ENCODE measurements at places on chromosomes 11 and 22.
A peak's percentile ranks its signal among the peaks of the same experiment; 100 is the strongest.

GRCh38 chr22:48322907-48323306 lies 1504.8 kb downstream of the BRD1 start:
- no peak for DNase-seq

DNA sequence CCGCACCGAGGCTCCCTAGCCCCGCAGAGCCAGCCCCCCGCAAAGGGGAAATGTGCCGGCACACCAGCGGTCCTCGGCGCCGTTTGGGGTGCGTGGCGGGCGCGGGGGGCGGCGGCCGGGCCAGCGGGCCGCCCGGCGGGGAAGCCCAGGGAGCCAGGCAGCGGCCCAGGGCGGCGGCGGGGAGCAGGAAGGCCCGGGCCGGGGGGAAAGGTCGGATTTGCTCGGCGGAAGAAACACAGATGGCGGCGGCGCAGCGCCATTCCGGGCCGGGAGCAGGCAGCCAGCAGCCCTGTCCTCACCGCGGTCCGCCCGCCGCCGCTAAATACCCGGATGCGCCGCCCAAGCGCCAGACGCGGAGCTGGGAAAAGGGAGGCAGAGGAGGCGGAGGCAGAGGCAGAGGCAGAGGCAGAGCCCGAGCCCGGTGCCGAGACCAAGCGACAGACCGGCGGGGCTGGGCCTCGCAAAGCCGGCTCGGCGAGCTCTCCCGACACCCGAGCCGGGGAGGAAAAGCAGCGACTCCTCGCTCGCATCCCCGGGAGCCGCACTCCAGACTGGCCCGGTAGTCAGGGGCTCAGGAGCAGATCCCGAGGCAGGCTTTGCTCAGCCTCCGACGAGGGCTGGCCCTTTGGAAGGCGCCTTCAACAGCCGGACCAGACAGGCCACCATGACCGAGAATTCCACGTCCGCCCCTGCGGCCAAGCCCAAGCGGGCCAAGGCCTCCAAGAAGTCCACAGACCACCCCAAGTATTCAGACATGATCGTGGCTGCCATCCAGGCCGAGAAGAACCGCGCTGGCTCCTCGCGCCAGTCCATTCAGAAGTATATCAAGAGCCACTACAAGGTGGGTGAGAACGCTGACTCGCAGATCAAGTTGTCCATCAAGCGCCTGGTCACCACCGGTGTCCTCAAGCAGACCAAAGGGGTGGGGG lies 2.6 kb upstream of the GCAT start:
- peak; percentile 91 for DNase-seq

DNA sequence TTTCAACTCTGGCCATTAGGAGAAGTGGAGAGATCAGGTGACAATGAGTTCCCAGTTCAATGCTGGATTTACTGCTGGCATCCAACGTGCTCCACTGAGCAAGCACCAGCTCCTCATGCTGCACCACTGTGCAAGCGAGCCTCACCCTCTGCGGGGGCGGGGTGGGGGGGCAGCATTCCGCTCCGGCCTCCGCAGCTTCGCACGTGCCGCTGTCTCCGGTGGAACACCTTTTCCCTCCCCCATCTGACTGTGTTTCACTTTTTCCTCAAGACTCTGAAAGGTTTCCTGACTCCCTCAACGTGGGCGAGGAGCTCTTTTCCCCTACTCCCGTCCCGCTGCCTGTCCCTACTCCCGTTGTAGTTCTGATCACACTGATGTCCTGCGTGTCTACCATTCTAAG lies 835 bp upstream of the RHOD start:
- DNase-seq: no peak

DNA sequence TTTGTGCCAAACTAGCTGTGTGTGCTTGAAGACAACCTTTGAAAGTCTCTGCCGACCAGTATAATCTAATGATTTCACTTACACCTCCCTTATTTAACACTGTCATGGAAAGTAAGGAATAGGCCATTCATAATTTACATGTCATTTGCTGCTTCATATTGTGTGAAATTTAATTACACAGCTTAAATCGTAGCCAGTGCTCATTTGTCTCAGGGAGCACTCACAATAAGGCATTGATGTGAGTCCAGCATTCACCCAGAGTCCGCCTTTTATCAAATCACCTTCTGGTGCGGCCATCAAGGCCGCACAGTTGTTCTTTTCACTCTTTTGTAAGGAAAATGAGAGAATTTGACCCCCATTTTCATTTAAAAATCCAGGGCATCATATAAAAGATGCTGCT lies 46.9 kb downstream of the PAX6 start:
- no peak for DNase-seq

GRCh38 chr22:38921120-38921519 lies 36.3 kb upstream of the APOBEC3A start:
- no peak for DNase-seq

- DNase-seq: no peak
These were observed 29.0 kb downstream of the MACROD1 start for GRCh38 chr11:64136765-64137441.

- peak; percentile 84 for DNase-seq
These were observed 2.0 kb downstream of the MRGPRF start for GRCh38 chr11:69010964-69011623.

DNA sequence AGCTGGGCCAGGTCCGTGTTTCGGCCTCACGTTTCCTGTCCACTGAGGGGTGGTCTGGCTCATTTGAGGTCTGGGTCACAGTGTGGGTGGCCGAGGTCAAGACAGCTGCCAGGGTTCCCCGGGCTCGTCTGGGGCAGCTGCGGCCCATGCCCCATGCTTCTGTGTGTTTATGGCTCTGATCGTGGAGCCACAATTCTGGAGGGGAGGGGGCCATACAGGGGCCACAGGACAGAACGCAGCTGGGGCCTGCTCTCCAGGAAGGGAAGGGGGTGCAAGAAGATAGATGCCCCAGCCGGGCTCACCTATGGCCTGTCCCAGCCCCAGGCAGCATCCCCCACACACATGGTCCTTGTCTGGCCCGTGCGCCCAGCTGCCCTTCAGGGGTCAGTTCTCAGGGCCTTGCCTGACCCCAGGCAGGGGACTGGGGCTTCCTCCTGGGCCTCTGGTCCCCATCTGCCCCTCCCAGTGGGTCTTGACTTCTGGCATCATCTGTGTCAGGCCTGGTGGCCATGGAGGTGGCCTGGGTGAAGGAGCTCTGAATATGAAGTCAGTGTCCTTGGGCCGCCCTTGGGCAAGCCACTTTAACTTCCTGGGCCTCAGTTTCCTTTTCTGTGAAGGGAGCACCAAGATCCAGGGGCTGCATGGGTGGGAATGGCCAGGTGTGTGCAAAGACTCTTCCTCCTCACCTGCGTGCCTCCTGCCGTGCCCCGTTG lies 8.4 kb downstream of the TSPAN32 start:
- no peak for DNase-seq

- DNase-seq: no peak
These were observed 23.0 kb downstream of the LMO2 start for GRCh38 chr11:33868647-33869461.

DNA sequence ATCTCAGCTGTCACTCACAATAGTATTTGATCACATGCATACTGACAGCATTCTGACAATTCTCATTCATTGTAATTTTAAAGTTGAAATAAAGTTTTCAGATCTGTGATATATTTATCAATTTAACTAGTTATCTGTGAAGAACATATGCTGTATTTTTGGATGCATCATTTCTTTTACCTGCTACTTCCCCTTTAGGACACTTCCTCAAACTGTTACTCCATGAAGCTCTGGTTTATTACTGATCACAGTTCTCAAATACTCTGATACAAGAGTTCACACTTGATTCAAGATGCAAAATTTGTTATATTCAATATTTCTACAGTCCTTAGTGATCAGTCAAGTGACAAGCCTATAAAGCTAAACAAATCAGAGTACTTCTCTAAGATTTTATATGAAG lies 1655.2 kb downstream of the LRRC4C start:
- no peak for DNase-seq

DNA sequence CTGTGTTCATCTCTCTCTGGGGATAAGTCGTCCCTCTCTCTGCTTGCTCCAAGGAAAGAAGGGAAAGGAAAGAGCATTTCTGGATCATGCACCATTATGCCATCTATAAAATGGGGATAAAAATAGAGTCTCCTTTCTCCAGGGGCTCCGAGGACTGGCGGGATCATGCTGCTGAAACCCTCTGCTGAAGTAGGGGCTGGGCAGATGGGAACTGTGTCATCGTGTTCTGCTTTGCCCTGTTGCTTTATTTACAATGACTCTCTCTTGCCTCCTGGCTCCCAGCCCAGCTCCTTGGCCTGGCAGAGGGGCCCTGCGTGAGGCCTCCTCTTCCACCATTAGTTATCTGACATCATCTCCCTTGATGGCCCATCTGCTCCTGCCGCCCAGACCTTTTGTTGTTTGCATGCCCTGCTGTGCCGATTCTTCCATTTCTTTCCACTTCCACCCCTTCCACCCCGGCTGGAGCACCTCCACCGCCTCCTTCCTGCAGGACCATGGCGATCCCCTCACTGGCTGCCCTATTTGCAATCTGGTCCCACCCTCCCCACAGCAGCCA lies 200.9 kb downstream of the MYO18B start:
- no peak for DNase-seq

GRCh38 chr11:119594639-119595249 lies 134.3 kb downstream of the NECTIN1 start:
- DNase-seq: no peak

DNA sequence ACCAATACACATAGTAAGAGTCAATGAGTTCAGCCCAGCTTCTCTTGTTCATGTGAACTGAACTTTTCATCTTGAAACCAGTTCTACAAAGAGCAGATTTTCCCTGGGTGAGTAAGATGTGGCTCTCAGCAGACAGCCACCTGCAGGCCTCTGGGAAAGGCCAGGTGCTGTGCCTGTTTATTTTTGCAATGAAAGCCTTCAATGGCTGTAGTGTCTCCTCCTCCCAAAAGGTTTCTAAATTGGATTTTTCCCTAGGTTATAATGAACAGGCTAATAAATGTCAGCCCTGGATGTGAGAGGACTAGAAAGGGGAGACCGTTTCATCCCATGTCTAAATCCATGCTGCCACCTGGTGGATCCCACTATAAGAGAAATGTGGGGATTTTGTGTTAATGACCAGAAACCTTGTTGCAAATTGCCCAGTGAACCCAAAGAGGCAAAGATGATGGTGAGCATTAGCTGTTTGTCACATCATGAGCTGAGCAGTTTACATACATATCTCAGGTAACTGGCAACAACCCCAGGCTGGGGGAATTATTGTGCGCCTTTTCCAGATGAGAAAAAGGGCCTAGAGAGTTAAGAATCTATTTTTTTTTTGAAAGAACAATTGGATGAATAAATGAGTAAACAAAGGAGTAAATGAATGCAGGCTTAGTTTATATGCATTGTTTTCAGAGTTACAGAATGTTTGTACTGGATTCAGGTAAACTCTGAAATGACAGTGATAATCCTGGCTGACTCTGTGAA lies 12.7 kb downstream of the C11orf91 start:
- DNase-seq: no peak

GRCh38 chr11:10287766-10288715 lies 6.0 kb downstream of the SBF2 start:
- DNase-seq: no peak

DNA sequence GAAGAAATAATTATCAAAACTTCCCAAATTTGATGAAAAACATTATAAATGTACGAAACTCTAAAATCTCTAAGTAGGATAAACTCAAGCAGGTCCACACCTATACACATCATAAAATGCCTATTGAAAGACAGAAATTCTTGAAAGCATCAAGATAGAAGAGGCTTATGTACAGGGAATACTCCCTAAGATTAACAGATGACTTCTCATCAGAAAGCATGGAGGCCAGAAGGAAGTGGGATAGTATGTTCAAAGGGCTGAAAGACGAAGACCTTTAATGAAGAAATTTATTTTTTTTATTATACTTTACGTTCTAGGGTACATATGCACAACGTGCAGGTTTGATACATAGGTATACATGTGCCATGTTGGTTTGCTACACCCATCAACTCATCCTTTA lies 45.3 kb upstream of the KCNA4 start:
- DNase-seq: no peak

DNA sequence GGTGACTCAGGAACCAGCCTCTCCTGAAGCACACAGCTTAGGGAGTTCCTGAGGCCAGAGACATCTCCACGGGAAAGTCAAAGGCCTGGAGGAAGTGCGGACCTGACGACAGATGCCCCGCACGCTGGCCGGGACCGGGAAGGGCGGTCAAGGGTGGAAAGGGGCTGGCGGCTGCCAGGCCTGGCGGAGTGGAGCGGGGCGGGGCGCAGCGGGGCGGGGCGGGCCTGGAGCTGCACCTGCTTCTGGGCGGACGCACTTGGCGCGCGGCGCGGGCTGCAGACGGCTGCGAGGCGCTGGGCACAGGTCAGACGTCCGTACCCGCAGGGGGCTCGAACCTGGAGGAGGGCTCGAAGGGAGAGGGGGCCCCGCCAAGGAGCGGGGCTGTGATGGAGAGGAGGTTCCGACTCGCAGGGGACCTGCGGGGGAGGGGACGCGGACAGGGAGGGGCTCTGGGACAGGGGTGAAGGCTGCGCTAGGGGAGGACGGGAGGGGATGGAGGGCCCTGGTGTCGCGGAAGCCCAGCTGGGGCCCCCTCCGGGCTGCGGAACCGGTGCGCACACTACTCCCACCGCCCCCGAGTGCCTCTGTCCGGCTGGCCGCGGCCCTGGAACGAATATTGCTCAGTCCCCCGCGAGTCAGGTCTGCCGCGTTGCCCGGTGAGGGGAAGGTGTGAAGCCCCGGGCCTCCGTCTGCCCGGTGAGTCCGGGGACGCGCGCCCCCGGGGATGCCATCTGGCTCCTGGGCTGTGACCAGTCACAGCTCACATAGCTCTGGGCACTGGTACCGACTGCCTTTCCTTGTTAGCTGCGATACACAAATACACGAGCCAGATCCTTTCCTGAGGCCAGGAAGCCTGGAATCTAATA lies at the start of gene TMEM45B:
Gene TMEM45B, plus strand, starts transcription at position 253 of the 866 bp plus-strand sequence. CDS start 36,635 bp downstream, outside the sequence.
- no peak for DNase-seq

- DNase-seq: no peak
These were observed 9.2 kb upstream of the MRGPRF start for GRCh38 chr11:69022260-69022659.

DNA sequence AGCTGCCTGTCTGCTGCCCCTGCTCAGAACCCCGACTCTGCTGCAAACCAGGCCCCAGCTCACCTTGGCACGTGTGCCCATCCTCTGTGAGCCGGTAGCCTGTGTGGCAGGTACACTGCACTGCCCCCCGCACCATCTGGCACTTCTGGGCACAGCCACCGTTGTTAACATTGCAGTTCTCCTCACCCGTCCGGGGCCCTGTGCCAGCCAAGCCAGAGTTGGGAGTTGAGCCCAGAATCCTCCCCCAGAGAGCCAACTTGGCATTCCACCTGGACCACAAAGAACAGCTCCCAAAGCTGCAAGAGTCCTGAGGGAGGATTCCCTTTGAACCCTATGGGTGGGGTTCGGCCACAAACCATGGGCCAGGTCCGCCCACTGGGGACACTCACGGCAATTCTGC lies 22.5 kb downstream of the LRP4 start:
- no peak for DNase-seq

GRCh38 chr11:67404515-67405195 lies 772 bp downstream of the TBC1D10C start:
- no peak for DNase-seq

GRCh38 chr11:29300420-29300819 lies 716.4 kb downstream of the KCNA4 start:
- DNase-seq: no peak

Measured in right atrium auricular region (tissue), 2 donors.